Activated naive CD8-positive, alpha-beta T cell treated with anti-CD3 and anti-CD28 coated beads for 36 hours (primary cell): ENCODE measurements at places on chromosomes 6 and 20. TPM values are rescaled to one million over a fixed set of nuclear protein-coding genes. Genes with fewer than 3 reads are reported as not detected.

ASIP gene
- not detected for total RNA-seq

COL10A1 gene
- not detected for total RNA-seq

PPIL6 gene
- total RNA-seq = 0.64 TPM

CALHM4 gene
- total RNA-seq = not detected

CGA gene
- not detected for total RNA-seq

C4B gene
- 3.0 TPM for total RNA-seq

PAK5 gene
- not detected for total RNA-seq

BFSP1 gene
- 0.18 TPM for total RNA-seq

HLA-DRB5 gene
- total RNA-seq = 0.52 TPM

HUS1B gene
- 0.84 TPM for total RNA-seq

ULBP2 gene
- 0.62 TPM for total RNA-seq

MTHFD1L gene
- total RNA-seq = 155 TPM

- DNase-seq = no peak
These were observed 95.7 kb downstream of the PAX1 start for GRCh38 chr20:21801193-21801592.

GRCh38 chr20:10784554-10785183, 110.9 kb upstream of the JAG1 start:
- no peak for DNase-seq

DNA sequence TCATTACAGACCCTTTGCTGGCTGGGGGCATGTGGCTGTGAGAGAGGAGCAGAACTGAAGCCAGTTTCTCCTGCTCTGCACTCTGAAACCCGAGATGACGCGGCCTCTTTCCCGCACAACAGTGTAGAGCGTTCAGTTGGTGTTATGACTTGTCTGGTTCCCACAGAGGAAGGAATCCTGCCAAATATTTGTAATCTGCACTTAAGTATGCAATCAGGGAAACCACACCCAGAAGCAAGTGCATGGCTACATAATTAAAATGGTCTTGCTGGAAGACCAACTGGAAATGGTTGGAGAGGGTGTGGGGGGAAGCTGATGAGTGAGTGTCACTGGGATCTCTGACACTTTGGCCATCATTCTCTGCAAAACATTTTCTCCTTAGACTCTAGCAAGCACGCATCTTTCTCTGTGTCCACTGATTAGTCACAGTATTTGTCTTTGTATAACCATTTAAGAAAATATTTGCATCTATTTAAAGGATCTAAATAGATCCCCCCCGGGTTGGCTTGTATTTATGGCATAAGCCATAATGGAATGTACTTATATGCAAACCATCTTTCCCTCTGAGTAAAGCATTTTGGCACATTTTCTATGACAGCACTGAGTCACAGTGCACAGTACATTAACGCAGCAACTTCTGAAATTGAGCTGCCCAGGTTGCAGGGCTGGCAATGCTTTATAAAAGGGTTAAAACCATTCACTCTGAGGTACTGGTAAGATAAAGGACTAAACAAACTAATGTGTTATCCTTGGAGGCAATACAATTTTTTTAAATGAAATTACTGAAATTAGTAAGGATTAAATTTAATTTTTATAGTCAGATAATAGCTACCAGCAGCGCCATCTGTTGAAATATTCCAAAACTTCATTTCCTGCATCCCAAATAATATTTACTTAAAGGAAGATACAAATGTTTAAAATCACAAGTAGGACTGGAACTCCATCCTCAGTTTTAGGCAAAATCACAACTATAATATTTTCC, 76.7 kb downstream of the FOXC1 start:
- no peak for DNase-seq

- no peak for DNase-seq
These were observed 5.2 kb downstream of the AP5S1 start for GRCh38 chr20:3825526-3825925.

DNA sequence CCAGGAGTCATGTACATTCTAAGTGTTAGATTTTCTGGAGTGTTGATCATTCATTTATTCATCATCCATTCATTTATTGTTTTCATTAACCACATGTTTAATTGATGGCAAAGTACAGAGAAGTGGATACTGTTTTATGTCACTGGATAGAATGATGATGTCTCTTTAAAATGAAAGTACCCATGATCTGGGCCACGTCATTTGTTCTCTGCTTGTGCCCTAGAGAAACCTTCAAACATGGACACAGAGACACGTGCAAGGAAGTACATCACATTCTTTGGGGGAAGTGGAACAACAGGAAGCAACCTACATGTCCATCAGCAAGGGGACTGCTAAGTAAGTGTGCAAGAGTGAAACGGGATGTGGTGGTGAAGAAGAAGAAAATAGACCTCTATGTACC, 75.8 kb upstream of the TSHZ2 start:
- no peak for DNase-seq

DNA sequence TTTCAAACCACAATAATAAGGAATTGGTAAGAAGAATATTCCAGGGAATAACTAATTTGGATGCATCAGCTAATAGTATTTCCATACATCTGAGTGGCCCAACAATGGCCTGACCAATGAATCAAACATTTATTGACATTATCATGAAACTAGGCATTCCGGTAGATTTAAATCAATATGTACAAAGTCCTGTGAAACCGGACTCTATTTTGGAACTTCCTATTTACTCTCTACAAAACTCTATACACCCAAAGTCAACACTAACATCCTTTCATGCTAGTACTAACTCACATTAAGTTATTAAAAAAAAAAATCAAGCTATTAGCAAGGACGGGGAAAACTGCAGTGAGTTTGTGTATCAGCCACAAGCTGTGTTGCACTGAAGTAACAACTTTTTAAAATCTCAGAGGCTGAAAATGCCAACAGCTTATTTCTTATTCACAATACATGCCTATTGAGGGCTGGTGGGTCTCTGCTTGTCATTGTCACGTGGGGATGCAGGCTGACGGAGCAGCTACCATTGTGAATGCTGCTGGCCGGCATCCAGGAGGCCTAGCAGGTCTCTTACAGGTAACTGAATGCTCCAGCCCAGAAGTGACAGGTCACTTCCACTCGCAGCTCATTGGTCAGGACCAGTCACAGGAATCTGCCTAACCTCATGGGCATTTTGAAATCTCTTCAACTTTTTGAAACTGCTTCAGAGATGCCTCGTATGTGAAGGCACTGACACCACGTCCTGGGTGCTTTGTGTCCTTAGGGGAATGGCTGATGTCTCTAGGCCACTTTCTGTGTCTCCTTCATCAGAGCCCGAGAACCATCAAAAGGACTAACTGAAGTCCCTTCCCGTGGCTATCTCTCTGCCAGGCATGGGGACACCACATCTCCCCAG, 76.3 kb downstream of the SLC22A23 start:
- no peak for DNase-seq

GRCh38 chr6:84635081-84635761, 129.2 kb downstream of the TBX18 start:
- no peak for DNase-seq

- DNase-seq = no peak
These were observed 34.4 kb upstream of the KIF16B start for GRCh38 chr20:16607364-16608276.

GRCh38 chr6:41555326-41556300, 9.4 kb downstream of the FOXP4 start:
- no peak for DNase-seq

GRCh38 chr6:110020888-110021287, 42.8 kb downstream of the GPR6 start:
- DNase-seq = peak; percentile 9

- peak; percentile 59 for DNase-seq
These were observed 37.4 kb upstream of the FAM83C start for GRCh38 chr20:35329435-35330139.

GRCh38 chr6:147855803-147856482, 347.5 kb downstream of the SAMD5 start:
- DNase-seq = no peak

GRCh38 chr6:24603241-24603640, 42.8 kb downstream of the KIAA0319 start:
- DNase-seq = no peak

DNA sequence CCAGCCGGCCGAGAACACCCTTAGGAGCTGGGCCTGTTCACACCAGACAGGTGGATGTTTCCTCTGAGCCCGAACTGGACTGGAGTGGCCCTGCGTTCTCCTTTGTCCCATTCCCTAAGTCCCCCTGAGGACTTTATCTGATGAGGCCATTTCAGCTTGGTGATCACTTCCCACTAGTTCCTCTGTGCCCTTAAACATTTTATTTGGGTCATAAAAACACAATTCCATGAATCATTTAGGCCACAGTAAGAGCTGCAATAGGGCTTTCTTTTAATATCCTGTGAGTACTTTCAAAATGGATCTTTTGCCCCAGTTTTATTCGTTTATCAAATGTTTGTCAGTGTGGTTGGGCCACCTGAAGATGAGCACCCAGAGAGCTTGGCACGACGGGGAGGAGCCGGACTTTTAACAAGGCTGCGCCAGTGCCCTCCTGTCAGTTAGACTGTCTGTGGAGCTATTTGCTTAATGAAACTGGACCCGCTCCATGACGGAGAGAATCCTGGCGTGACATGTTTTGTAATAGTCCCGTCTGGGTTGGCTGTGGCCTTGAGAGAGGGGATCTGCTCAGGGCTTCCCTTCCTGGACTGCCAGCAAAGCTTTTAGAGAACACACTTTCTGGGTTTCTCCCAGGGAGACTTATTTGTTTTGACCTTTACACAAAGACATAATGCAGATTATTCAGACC, 53.5 kb downstream of the ZDHHC14 start:
- no peak for DNase-seq

DNA sequence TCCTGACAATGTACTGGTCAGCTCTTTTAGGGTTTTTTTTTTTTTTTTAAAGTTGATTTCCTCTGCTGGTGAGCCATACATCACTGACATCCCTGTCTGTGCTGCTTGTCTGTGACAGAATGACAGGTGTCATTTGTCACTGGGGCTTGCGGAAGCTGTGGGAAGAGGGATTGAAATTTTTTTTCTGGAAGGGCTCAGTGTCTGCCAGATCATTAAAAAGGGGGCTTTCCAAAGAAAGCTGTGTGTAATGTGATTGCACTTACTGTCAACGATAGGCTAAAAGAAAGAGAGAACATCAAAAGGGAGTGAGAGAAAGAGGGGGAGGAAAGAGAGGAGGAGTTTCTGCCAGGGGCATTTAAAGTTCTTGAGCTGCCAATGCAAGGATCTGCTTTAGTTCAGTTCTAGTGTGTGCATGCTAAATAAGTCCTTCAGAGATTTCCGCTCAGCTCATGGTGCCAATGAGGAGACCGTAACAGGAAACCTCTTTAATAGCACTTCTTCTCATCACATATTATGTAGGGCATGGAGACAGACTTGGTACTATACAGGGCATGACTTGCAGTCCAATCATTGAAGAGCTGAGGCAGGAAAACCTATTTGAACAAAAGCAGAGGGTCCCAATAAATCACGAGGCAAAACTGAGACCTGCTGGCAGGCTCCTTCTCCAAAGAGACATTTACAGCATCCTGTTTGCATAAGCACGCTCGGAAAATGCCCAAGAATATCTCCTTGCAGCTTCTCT, 177.2 kb downstream of the TSHZ2 start:
- no peak for DNase-seq

DNA sequence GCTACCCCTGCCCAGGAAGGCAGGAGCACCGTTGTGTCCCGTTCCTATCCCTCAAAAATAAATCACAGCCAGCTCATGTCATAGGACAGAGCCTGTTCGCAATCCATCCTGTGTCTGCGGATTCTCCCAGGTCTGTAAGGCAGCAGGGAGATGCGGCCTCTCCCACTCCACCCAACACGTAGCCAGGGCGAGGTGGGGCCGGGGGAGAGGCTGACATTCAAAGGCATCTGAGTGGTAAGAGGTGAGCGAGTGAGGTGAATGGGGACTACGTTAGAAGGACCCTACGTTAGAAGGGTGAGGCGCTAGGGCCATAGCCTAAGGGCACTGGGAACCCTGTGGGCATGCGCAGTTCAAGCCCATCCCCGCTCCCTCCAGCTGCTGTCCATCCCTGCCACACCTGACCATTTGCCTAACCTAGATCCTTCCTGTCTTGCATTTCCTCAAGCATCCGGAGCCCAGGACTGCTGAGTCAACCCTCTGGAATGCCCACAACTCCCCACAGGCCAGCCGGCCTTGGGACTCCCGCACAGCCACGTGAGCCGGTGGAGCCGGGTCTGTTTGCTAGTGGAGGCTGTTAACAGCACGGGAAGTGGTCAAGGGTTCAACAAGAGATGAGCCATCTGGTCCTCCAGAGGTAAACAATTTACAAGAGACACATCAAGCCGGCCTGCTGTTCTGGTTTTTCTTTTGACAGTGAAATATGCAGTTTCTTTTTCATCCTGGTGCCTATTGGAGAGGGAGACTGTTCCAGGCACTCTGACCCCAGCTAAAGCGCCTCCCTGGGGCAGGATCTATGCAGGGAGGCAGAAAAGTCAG, 45.9 kb downstream of the RIPOR3 start:
- DNase-seq = no peak

DNA sequence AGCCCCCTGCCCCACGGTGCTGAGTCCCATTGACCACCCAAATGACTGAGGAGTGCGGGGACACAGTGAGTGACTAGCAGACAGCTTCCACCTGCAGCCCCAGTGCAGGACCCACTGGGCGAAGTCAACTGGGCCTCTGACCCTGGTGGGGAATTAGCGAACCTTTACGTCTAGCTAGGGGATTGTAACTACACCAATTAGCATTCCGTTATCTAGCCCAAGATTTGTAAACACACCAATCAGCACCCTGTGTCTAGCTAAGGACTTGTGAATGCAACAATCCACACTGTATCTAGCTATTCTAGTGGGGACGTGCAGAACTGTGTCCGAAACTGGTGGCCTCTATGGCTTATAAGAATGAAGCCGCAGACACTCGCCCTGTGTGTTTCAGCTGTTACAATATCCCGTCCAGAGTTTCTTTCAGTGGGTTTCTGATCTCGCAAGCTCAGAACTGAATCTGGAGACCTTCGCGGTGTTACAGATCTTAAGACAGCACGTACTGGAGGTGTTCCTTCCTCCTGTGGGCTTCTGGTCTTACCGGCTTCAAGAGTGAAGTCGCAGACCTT, 21.1 kb upstream of the GMPR start:
- DNase-seq = no peak

DNA sequence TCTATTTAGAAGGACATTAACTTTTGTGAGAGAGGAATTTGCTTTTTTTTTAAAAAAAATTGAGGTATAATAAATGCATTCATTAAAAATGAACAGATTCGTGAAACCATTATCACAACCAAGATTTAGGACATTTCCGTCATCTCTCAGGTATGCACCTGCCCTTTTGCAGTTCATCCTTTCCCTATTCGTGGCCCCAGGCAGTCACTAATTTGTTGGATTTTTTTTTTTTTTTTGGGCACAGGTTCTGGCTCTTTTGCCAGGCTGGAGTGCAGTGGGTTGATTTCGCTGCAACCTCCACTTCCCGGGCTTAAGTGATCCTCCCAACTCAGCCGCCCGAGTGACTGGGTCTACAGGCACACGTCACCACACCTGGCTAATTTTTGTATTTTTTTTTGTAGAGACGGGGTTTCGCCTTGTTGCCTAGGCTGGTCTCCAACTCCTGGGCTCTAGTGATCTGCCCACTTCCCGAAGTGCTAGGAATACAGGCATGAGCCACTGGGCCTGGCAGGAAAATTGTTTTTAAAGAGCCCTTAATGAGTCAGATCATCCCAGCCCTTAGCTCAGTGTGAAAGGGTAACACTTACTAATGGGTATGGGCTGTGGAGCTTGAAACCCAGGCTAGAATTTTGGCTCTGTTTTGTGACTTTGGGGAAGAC, 9.2 kb downstream of the PHF3 start:
- no peak for DNase-seq

GRCh38 chr20:34562641-34563040, 4.1 kb downstream of the MAP1LC3A start:
- DNase-seq = peak; percentile 28
